Hematopoietic multipotent progenitor cell (in vitro differentiated cells): ENCODE measurements at places on chromosomes 11 and 22. TPM values are rescaled to one million over a fixed set of nuclear protein-coding genes. Genes with fewer than 3 reads are reported as not detected.

GRCh38 chr22:46051646-46052045 lies 74.7 kb upstream of the WNT7B start:
- no peak for DNase-seq

DNA sequence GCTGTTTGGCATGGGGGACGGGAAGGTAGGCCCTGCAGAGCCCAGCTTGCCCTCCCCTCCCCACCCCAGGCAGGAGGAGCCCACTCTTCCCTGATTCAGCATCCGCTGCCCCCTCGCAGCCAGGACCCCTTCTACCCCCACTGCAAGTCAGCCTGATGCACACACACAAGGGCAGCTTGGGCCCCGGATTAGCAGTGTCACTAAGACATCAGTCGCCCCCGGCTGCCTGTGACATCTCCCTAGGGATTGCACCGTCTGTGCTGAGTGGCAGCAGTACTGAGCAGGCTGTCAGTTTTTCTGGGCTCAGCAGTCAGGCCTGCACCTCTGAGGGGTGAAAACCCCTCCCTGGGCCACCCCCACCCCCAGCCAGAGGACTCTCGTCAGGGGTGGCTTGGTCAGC lies 30.4 kb upstream of the SYT7 start:
- DNase-seq, result no peak

GRCh38 chr22:22043296-22044078 lies 60.9 kb upstream of the TOP3B start:
- no peak for DNase-seq

DNA sequence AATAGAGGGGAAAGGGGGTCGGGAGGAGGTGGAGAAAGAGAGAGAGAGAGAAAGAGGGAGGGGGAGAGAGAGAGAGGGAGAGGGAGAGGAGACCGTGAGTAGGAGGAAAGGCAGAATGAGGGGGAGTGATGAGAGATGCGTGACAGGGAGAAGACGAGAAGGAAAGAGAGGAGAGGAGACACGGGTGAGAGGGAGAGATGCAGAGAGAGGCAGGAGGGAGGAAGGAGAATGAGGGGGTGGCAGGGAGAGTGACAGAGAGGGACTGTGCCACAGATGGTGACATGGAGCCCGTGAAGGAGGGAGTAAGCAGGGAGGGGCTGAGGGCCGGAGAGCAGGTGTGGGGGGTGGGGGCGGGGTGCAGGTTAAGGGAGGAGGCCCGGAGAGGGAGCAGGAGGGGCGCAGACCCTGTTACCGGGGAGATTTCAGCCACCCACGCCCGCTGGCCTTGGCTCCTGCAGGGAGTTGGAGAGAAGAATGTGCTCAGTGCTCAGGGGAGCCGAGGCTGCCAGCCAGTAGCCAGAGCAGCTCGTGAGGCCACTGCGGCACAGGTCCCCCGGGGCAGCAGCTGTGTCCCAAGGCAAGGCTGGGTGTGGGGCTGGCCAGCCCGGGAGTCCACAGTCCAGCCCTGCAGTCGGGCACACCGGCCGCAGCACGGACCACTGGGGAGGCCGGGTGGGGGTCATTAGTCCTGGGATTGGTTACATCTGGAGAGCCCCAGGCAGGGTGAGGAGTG lies at the start of gene SSTR3:
Gene SSTR3, minus strand, starts transcription at position 304 of the 733 bp plus-strand sequence. CDS start 4,674 bp downstream, outside the sequence.
- no peak for DNase-seq

FRMD8 gene
- 77.6 TPM for total RNA-seq
